ENCODE measurements at places on chromosomes 12 and 14.

- DNase-seq: no peak
Observed at GRCh38 chr14:83071888-83072501, 1538.3 kb upstream of the SEL1L start.

DNA sequence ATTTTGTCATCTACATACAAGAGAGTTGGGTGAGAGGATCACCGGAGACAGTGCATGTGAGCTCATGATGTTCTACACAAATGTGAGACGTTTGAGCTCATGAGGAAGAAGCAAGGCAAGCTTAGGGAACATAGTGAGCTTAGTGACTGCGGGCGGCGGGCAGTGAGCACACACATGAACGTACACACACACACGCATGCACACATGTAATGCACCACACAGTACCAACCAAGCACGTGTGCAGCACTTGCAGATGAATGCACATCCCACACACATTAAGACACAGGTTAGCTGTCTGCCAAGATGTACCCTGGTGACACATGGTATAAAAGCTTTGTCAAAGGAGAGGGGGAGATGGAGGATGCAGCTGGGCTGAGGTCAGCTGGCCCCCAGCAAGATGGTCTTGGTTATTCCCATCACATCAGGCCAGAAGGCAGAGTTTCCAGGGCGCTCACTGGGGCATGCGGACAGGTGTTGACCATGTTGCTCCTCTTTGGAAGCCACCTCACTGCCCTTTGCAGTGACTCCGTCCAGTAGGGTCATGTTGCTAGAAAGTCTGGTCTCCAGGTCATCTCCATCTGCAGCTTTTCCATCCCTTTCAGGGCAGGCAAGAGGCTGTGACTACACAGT, 8.7 kb upstream of the CACNA2D4 start:
- DNase-seq: no peak

GRCh38 chr14:57245941-57246340, 22.8 kb downstream of the EXOC5 start:
- DNase-seq: no peak

DNA sequence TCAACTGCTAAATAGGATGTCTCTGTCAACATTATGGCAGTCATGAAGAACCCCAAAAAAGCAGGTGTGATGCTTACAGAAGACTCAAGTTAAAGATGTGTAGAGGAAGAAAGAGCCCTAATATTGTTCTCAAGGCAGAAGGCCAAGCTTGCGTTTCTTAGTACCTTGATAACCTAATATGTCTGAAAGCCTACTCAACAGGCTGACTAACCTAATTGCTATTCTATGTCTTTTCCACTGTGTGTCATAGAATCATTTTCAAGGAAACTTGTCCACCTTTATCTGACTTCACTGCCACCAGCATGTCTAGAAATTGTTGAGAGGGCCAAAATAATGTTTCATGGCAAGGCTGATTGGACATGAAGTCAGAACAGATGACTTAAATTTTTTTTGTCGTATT, 373.2 kb downstream of the BTG1 start:
- DNase-seq: no peak

DNA sequence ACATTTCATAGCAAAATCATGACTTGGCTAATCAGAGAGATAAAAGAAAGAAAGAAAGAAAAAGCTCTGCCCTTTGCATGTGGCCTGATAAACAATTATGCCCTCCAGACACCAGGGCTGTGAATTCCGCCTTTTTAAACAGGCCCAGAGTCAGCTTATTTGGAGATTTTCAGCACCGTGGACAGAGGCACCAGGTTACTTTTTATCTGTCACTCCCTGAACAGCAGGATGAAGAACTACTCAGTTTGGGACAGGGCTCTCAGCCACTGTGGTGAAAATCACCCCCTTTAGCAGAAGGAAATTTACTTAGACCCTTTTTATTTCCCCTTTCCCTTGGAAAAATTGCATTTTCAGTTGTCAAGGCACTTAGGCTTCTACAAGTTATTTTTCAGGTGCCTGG, 359.9 kb downstream of the NRXN3 start:
- DNase-seq: no peak

- DNase-seq: no peak
Observed at GRCh38 chr12:117192057-117192456, 1.8 kb upstream of the FBXO21 start.

- no peak for DNase-seq
Observed at GRCh38 chr14:103846543-103847450, 578 bp downstream of the PPP1R13B start.

DNA sequence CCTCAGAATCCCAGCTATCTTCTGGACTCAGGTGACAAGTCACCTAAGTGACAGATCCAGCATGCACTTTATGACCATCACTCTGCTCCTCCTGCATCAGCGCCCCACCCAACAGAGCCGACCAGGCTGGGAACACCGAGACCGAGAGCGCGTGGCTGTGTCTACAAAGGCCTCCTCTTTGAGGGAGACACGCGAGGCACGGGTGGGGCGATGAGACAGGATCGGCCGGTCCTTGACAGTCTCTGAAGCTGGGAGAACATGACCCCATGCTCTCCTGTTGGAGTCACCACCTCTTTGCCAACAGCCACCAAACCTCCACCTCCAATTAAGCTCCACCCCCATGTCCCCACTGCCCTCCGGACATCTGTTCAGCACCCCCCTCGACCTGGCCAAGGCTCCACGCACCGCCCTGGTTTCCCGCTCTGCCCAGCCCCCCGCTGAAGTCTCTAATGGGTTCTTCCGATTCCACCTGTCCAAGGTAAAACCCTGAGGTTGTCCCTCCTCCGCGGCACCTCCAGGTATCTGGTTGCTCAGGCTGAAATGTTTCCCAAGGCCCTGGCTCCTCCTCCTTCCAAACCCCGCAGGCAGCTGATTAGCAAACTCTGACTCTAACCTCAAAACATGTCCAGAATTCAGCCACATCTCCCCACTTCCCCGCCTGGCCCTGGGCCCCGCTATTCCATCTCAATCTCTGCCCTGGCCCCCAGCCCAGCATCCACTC, 31.5 kb downstream of the HSP90AA1 start:
- DNase-seq: no peak
